NCI-H1417 treated with DMSO at 0.1 percent for 48 hours (cell line): ENCODE measurements at places on chromosomes 2 and 18.

GRCh38 chr18:41949206-41949920 lies 5.7 kb upstream of the PIK3C3 start:
- DNase-seq, result no peak

DNA sequence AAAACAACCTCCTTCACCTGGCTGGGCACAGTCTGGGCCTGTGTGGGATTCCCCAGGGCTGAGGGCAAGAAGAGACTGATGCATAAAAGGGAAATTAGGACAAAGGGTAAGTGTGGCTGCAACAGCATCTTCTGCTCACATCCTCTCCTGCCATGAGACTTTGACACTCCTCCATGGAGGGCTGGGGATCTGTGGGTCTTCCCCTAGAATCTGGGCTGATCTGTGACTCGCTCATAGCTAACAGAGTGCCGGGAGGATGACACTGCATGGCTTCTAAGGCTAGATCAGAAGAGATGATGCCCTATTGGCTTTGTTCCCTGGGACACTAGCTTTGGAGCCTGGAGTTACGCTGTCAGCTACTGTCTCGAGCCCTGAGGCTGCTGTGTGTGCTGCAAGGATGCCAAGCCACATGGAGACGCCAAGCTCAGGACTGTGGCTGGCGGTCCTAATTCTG lies 24.3 kb downstream of the MOCOS start:
- no peak for DNase-seq

DNA sequence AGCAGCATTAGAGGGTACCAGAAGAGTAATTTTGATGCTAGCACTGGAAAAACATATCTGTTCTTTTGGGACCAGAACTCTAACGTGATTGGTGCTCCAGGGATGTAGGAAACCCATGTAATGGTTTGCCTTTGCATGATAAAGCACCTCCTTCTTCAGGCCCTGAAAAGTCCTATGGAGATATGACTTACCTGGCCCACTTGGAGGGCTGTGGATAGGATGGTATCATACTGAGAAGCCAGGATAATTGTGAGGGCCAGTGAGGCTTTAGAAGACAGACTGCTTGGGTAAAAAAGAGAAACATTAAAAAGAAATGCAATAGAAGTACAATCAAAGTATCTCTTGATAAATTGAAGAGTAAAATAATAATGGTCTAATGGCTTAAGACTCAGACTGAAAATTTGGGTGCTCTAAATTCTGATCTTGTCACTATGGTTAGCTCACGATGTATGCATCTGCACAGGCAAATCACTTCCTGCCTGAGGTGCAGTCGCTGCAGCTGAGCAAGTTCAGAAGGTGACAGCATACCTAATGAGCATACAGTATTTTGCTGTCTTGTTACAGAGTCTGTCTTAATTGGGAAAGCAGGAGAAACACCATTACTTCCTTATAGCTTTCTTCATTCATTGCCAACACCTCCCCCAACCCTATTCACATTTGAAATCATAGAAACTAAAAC lies 371.5 kb downstream of the NUP35 start:
- DNase-seq, result no peak

- no peak for DNase-seq
These were observed 59.9 kb downstream of the ZRANB3 start for GRCh38 chr2:135471106-135471505.
